Large intestine (tissue), 12 donors: ENCODE measurements at places on chromosomes 5 and 9.
A peak's percentile ranks its signal among the peaks of the same experiment; 100 is the strongest.

- no peak for DNase-seq
These were observed 37.8 kb downstream of the OTULIN start for GRCh38 chr5:14702238-14702839.

GRCh38 chr5:10452768-10453331 is 11.2 kb downstream of the ROPN1L start:
- DNase-seq = peak; percentile 37

DNA sequence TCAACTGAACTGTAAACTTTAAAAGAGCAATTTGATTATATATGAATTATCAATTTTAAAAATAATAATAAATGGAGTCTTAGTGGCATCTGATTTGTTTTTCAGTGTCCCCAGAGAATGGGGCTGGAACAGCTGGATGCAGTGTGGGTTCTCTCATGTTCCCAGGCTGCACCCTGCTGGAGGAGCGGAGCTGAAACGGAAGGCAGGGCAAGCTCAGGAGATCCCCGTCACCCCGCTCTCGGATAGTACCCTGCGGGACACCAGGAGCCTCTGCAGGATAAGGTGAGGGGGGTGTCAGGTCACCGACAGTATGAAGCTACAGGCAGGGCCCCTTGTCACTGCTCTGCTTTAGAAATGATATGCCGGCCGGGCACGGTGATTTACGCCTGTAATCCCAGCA is 57.3 kb downstream of the S1PR3 start:
- DNase-seq = no peak

GRCh38 chr9:94839398-94839797 is 112.9 kb downstream of the AOPEP start:
- DNase-seq = no peak

GRCh38 chr9:8337834-8338766 is 538.5 kb upstream of the DMAC1 start:
- DNase-seq = peak; percentile 85
